OCI-LY7 (cell line): ENCODE measurements at places on chromosomes 1 and 21.

DNA sequence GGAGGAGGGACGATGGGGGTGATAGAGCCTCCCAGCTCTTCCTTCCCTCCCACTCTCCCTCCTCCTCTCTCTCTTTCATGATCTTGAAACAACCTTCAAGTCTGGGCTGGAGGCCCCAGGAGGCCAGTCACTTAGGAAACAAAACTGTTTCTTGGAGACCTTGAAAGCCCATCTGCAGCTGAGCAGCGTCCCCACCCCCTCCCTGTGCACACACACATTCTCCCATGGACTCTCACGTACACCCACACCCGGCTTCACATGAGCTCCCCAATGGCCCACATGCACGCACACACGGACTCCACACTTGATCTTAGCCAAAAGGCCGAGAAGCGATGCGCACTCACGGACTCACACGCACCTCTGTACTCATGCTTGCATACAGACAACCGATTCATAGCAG lies 3.2 kb upstream of the ATP1A2 start:
- DNase-seq: no peak

DNA sequence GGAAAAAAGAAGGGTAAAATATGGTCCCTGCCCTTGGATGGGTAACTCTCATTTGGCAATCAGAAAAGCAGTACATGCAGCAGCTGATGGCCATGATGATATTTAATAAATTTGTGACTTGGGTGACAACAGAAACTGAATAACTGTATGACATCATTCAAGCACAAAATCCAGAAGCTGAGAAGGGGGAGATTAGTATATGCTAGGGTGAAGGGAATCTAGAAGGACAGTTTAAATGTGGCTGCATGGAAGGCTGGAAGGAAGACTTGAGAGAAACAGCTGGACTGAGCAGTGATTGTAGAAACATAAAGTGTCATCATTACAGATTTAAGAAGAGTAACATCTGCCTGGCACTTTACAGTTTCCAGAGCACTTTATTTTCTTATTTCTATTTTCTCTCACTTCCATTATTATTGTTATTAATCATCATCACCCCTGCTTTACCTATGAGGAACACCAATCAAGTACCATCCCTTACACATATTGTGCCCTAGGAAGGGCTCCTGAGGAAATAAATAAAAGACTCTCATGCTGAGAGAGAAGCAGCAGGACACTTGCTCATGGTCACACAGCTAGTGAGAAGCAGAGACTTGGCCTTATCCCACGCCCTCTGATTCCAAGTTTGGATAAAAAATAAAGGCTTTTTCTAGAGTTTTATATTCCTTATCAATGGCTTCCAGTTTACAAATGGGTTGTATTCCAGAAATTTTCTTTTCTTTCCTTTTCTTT lies 207.2 kb downstream of the PBX1 start:
- DNase-seq: no peak

DNA sequence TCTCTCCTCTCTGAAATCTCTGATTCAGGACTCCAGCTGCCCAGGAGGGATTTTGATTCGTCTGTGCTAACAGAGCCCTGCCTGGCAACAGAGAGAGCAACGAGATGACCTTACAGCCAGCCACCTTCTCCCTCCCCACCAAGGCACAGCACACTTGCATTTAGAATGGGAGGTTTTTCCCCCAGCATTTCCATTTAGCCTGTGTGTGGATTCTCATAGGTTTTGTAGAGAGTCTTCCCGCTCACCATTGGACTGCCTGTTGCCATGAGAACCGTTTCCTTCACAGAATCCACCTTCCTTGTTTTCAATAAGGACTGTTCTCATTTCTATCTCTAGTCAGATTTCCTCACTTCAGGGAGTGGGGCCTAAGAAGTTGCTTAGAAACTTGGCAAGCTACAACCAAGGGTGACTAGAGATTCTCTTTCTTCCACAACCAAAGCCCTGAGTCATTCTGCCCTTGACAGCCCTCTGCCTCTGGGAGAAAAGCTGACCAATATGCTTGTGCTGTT lies 5.8 kb upstream of the IKBKE start:
- no peak for DNase-seq

GRCh38 chr1:223860051-223860622 lies 14.4 kb upstream of the TP53BP2 start:
- DNase-seq: no peak

DNA sequence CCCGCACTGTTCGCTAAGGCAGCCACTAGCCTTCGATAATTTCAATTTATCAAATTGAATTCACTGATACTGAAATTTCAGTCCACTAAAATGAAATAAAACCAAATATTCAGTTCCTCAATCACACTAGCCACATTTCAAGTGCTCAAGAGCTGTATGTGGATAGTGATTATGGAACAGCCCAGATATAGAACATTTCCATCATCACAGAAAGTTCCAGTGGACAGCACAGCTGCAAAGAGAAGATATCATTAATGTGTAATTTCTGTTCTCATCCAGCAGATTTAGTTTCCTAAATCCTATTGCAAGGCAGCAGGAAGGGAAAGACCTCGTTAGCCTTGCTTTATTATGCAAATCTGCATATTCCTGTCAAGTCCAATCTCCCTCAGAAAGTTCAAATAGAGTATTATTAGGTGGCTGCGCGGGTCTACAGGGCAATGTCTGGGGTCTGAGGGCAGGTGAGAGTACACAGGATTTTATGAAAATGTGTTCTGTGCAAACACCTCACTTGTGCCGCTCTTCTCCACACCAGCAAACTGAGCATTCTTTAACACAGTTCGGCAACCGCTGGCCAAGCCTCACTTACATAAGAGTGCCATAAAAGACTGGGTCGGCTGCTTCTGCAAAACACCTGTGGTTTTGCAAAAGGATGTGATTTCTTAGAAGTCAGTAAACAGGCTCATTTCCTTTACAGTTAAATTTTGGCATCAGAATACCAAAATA lies 22.4 kb downstream of the CAPZB start:
- DNase-seq: peak; percentile 66

GRCh38 chr21:41222247-41223068 lies 54.5 kb downstream of the BACE2 start:
- no peak for DNase-seq

DNA sequence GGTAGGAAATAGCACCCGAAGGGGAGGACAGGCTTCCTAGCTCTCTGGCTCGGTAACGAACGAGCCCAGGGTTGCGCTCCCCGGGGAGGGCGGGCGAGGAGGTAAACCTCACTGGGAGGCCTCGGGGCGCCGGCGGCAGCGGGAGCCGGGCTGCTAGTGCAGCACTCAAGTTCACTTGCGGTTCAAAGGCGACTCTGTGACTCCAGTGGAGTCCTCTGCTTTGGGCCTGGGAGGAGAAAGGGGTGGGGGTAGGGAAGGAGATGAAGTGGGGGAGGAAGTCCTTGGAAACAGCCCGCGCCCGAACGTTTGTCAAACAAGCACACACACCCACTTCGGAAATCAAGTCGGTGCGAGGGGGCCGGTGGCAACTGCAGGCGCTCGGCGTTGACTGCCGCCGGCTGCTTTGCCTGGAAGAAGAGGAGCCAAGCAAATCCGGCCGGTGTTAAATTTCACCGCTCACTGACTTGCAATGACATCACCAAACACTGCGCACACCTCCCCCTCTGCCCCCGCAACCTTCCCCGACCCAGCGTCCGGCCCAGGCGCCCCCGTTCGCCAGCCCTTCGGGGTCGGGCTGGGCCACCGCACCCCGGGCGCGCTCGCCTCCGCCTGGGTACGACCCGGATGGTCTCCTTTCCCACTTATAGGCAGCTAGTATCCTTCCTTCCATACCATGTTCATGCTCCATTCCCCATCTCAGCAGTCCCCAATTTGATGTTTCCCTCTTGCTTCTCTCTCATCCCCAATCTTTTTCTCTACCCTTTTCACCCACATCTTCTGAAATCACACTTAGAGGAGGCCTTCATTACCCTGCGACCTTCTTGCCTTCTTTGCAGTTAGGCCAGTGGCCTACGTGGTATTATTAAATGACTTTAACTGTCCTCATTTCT lies at the start of gene COL24A1:
COL24A1 (minus strand) TSS at position 207 of the 890 bp plus-strand sequence. CDS start 376 bp downstream, outside the sequence.
- DNase-seq: no peak

DNA sequence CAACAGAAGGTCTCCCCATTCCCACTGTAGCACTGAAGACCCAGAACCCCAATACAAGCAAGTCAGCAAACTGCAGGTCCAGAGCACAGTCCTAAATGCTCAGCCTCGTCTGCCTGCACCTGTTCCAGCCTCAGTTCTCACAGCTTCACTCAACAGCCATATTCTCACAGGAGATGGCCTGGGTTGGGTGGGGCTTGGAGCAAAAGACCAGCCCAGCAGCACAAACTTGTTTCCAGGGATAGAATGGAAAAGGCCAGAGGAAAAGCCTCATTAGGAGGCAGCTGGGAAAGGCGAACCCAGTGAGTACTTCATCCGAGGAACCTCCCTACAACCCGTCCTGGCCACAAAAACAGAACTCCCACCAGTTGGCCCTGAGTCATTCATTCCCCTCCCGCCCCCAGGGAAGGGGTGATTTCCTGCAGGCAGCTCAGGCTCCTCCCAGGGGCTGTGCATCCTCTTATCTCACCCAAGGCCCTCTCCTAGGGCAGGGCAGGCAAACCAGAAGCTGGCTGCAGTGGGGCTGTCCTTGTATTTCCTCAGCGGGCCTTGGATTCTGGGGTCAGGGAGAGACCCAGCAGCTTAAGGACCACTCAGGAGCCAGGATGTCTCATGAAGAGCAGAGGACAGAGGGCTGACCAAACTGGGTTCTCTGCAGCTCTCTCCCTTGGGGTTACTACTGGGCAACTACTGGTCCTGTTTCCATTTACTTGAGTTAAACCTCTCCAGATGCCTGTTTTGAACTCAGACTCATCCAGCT lies 7.4 kb upstream of the MPL start:
- no peak for DNase-seq

- DNase-seq: no peak
Observed at GRCh38 chr1:83676106-83676505, 322.8 kb downstream of the TTLL7 start.

- DNase-seq: peak; percentile 52
Observed at GRCh38 chr1:225655509-225656258, 2.8 kb upstream of the ENAH start.

GRCh38 chr1:145961109-145961424 lies 3.2 kb upstream of the LIX1L start:
- no peak for DNase-seq

DNA sequence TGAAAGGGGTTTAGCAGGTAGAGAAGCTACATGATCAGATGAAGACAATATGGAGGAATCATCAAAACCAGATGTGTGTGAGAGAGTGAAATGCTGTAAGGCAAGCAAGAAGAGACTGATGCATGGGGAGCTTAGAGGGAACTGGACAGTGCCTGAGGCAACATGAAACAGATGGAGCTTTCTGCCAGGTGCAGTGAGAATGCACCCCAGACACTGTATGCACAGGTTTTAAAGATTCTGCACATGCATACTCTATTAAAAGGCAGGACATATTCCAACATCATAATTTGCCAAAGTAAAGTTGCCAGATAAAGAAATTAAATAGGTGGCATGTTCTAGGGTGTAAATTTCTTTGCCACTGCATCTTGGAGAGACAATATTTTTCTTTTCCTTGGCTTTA lies 200.1 kb downstream of the AMY1C start:
- no peak for DNase-seq

DNA sequence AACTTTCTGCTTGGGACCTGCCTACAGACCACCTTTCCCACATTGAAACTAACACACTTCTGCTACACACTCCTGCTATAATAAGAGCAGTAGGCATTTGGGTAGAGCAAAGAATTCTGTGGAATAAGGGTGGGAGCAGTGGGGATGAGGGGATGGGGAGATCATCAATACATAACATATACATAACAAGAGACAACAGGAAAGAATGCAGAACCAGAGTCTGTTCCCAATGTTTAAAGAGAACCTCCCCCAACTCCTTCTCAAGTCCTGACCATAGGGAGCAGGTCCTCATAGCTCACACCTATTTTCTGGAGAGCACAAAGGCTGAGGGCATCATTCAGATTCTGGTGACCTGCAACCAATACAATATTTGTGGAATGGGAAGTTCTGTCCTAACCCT lies 121.6 kb upstream of the BARHL2 start:
- DNase-seq: no peak

GRCh38 chr1:94862718-94863117 lies 42.6 kb downstream of the SLC44A3 start:
- no peak for DNase-seq

- DNase-seq: no peak
Observed at GRCh38 chr21:38806942-38807284, 1.2 kb downstream of the ETS2 start.

DNA sequence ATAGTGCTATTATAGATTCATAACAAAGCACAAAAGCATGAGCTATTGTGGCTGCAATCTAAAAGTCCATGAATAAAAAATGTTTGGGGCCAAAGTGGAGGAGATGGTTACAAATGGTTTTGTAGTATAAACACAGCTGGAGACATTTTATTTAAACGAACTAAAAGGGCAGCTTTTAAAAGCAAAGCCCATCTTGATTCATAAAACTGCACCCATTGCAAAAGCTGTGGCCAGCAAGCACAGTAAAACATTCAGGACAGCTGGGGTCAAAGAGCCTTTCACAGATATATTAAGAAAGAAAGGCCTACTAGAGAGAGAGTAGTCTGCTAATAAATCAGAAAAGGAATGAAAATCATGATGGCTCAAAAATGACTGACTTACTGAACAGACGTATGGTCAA lies 520.8 kb downstream of the NUF2 start:
- DNase-seq: no peak

- no peak for DNase-seq
Observed at GRCh38 chr1:14949270-14949835, 204.2 kb upstream of the TMEM51 start.

DNA sequence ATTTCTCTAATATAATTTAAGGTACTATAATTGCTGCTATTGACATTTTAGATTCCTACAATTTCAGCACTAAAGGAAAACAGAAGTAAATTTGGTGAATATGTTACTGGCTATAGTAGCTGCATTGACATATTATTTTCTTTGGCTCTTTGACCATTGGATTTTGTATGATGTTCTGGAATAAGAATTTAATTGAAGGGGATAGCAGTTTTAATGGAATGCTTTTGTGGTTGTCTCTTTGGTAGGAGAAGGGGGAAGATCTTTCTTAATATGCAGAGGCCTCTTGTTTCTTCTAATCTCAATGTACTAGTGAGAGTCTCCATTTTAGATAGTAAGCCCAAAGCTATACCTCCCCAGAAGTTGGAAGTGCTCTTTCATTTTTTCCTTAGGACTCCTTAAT lies 6.9 kb downstream of the DTL start:
- DNase-seq: no peak
